Muscle of back (tissue), 13 donors: ENCODE measurements at places on chromosomes 4 and X.

- DNase-seq: no peak
Measured at GRCh38 chr4:142809559-142809958, 36.5 kb downstream of the INPP4B start.

GRCh38 chr4:3517731-3518510 lies 14.3 kb downstream of the LRPAP1 start:
- DNase-seq: no peak

- no peak for DNase-seq
Measured at GRCh38 chrX:71621603-71622002, 3.3 kb upstream of the CXCR3 start.

DNA sequence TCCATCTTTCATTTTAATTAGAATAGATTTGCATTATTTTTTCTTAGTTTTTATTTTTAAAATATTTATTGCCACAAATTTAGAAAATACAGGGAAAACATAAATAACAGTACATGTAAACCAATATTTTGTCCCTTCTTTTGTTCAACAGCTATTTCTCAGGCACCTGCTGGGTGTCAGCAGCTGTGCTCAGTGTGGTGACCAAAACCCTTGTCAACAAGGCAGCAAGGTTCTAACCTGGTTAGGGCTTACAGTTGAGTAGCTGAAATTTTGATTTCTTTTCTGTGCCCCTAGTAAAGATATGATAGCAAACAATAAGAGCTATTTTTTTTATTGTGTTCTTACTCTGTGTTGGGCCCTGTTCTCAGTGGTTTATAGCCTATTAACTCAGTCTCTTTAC lies 128.1 kb downstream of the PTTG2 start:
- DNase-seq: no peak

- DNase-seq: peak; percentile 90
Measured at GRCh38 chr4:123397144-123398065, 810 bp downstream of the SPRY1 start.
